Pericardium fibroblast (primary cell): ENCODE measurements at places on chromosomes 3 and 15. TPM values are rescaled to one million over a fixed set of nuclear protein-coding genes. Genes with fewer than 3 reads are reported as not detected.

The SPESP1 gene
- 3.7 and 4.8 TPM in 2 replicates for total RNA-seq

The SLC51A gene
- total RNA-seq, result 0.82 TPM in 1 of 2 replicates, not detected in the other

The ALS2CL gene
- total RNA-seq, result 0.35 and 1.4 TPM in 2 replicates

The PIGX gene
- total RNA-seq, result 16.9 and 23.3 TPM in 2 replicates

The PDIA3 gene
- 178 and 277 TPM in 2 replicates for total RNA-seq

The MUSTN1 gene
- total RNA-seq, result not detected in 2 replicates

The CCDC39 gene
- total RNA-seq, result 0.23 TPM in 1 of 2 replicates, not detected in the other

The SH2D7 gene
- total RNA-seq, result not detected in 2 replicates

The STARD9 gene
- 3.2 and 3.6 TPM in 2 replicates for total RNA-seq

The EXOG gene
- total RNA-seq, result 2.2 and 6.7 TPM in 2 replicates

The PPARG gene
- total RNA-seq, result 16.6 and 44.0 TPM in 2 replicates

The EPHB3 gene
- 7.4 and 13.8 TPM in 2 replicates for total RNA-seq
